ENCODE measurements at places on chromosomes 7 and 10. TPM values are rescaled to one million over a fixed set of nuclear protein-coding genes. Genes with fewer than 3 reads are reported as not detected.

DNA sequence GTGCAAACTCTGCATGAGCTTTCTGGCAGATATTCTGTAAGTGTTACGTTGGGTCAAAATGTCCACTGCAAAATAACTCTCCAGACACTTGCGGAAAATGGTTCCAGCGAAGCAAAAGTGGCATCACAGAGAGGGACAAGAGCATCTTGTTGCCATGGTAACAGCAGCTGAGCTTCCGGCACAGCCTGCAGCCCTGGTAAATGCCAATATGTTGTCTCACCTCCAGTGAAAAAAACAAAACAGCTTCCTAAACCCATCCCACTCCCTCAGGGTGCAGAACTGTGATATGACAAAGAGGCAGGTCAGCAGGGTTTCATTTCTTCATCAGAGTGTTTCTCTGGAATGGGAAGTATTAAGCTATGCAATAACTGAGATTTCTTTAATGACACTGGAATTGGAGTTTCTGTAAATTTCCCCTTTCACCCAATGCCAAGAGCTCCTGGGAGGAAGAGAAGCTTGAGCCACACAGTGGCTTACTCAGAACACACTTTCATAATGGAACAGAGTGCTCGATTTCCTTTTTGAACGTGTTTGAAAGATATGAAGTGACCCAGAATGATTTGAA, 65.6 kb downstream of the FOXI2 start:
- DNase-seq, result peak; percentile 3

Gene PSD
- 0.46 TPM for total RNA-seq

GRCh38 chr10:34938399-34938670, 123.2 kb upstream of the PARD3 start:
- no peak for DNase-seq

DNA sequence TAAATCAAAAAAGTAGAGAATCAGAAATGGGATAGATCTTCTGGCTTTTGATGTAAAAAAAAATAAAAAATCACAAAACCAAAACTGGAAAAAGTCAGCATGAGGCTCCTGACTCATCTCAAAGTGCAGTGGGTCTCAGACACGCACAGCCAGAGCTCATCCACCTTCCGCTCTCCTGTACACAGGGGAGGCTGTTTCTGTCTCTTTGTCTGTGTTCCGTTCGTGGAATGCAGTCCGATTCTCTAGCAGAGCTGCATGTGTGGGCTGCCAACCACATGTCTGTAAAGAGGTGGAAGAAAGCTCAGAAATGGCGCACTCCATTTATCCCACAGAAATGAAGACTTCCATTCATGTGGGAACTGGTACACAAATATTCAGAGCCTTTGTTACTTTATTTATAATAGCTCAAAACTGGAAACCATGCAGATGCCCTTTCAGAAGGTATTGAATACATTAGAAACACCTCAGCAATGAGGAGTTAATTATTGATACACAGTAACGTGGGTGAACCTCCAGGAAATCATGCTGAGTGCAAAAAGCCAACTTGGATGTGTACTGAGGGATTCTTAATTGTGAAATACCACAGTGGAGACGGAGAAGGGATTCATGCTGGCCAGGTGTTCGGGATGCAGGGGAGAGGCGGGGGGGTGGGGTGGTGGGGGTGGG, 123.3 kb downstream of the TRRAP start:
- no peak for DNase-seq

DNA sequence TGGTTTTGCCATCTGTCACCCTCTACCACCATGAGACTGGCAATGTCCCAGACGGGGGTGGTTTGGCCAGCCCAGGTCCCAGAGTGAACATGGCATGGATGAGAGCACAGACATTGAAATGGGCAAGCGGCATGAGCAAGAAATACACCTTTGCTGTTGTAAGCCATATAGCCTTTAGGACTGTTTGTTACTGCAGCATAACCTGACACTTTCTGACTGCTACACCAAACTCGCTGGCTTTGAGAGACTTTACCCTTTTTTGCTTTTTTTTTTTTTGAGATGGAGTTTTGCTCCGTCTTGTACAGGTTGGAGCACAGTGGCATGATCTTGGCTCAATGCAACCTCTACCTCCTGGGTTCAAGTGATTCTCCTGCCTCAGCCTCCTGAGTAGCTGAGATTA, 5.2 kb upstream of the MUC3A start:
- no peak for DNase-seq
